ENCODE measurements at places on chromosomes 5 and 9.
A peak's percentile ranks its signal among the peaks of the same experiment; 100 is the strongest.

DNA sequence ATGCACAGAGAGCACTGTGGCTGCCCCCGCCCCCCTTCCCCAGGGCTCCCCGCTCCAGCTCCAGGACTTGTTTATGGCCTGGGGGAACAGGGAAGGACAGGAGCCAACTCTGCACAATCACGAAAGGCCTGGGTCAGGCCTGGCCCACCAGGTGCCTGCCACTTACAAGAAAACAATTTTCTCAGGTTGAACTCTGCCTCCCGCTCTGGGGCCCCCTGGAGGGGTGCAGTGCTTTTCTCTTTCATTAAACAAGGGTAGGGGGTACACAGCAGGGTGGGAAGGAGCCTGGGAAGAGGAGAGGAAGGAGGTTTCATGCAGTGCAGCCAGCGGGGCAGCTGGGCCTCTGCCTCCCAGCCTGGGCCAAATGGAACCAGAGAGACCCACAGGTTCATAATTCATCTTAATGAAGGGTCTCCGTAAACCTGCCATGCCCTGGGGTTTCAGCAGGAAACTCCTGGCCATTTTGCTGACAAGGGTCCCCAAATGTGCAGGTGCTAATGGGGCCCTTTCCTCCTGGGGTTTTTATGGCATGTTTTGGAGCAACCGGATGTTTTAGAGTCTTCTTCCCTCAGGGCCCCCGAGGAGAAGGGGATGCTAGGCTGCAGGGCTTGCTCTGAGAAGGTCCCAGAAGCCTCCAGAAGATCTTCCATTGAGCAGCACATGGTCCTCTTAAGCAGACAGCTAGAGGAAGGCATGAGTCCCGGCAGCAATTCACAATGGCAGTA, 219.8 kb downstream of the SLIT3 start:
- no peak for DNase-seq

DNA sequence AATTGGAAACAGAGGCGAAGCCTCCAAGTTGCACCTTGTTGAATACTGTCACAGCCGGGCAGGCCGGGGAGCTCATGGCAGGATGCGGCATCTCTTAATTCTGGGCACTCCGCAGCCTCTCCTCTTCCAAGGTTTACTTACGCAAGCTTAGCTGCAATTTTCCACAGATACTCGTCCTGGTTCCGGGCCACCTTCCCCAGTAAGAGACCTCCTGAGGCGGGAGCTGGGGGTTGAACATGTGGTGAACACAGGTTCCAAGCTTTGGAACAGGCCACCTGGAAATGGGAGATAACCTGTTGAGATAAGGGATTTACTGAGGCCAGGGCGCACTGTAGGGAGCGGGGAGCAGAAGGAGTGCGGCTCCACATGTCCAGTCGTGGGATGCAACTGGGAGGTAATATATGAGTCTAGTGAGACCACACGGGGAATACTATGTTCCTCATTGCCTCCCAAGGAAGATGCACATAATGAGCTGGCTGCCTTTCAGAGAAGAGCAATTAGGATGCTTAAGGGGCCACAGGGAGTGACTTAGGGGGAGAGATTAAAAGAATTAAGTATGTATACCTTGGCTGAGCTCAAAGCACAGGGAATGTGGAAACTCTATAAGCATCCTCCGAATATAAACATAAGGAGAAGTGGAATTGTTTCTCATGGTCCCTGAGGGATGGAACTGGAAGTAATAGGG, 335.2 kb downstream of the CWC27 start:
- peak; percentile 64 for DNase-seq

DNA sequence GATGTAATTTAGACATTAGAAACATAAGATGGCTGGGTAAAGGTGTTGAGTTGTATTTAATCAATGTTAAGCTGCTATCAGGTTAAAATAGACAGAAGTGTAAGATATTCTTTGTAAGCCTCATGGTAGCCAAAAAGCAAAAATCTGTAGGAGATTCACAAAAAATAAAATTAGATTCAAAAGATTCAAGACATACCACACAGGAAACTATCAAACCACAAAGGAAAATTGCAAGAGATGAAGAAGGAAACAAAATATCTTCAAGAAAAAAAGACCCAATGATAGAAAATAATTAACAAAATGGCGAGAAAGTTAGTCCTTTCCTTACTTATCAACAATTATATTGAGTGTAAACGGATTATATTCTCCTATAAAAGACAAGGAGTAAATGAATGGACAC, 15.3 kb downstream of the XRCC4 start:
- no peak for DNase-seq

- DNase-seq = no peak
These were observed 50.0 kb downstream of the CAMSAP1 start for GRCh38 chr9:135857371-135857786.

GRCh38 chr9:104858271-104858670, 69.7 kb downstream of the ABCA1 start:
- no peak for DNase-seq

Data from NCI-H146 (cell line).